Dermis microvascular lymphatic vessel endothelial cell (primary cell): ENCODE measurements at places on chromosomes 16 and 17. TPM values are rescaled to one million over a fixed set of nuclear protein-coding genes. Genes with fewer than 3 reads are reported as not detected.

ADAP2 gene
- total RNA-seq, result 0.38 and 0.77 TPM in 2 replicates

TSNAXIP1 gene
- total RNA-seq, result 0.26 and 0.51 TPM in 2 replicates

KRT20 gene
- total RNA-seq, result not detected in 2 replicates

RUNDC1 gene
- total RNA-seq, result 6.2 and 10.1 TPM in 2 replicates

KLHL10 gene
- total RNA-seq, result under 0.01 and 0.13 TPM in 2 replicates

C16orf74 gene
- 3.7 and 9.6 TPM in 2 replicates for total RNA-seq

CMTM2 gene
- not detected in 2 replicates for total RNA-seq

GGT6 gene
- total RNA-seq, result not detected in 2 replicates

CORO6 gene
- total RNA-seq, result 0.64 and 1.3 TPM in 2 replicates

CEP295NL gene
- total RNA-seq, result 0.64 and 2.3 TPM in 2 replicates

GALR2 gene
- under 0.01 TPM in 2 replicates for total RNA-seq

AANAT gene
- total RNA-seq, result not detected in 2 replicates

ZNF764 gene
- 3.1 and 4.3 TPM in 2 replicates for total RNA-seq

RUSF1 gene
- total RNA-seq, result 18.4 and 31.0 TPM in 2 replicates

CACNG3 gene
- total RNA-seq, result not detected in 2 replicates

KCNJ18 gene
- not detected in 2 replicates for total RNA-seq

MLKL gene
- 9.6 and 14.4 TPM in 2 replicates for total RNA-seq

KRT9 gene
- total RNA-seq, result not detected in 2 replicates

RCVRN gene
- total RNA-seq, result not detected in 2 replicates

KRTAP9-8 gene
- total RNA-seq, result not detected in 2 replicates

ACBD4 gene
- 3.4 and 4.1 TPM in 2 replicates for total RNA-seq

STXBP4 gene
- total RNA-seq, result 3.7 and 3.8 TPM in 2 replicates

EZH1 gene
- total RNA-seq, result 9.8 and 11.3 TPM in 2 replicates

ACSM2A gene
- total RNA-seq, result under 0.01 and 0.13 TPM in 2 replicates

ITGB4 gene
- total RNA-seq, result 16.9 and 37.6 TPM in 2 replicates

ZNF18 gene
- 6.4 and 7.2 TPM in 2 replicates for total RNA-seq

SMIM5 gene
- total RNA-seq, result under 0.01 TPM in 1 of 2 replicates, not detected in the other

NUBP1 gene
- total RNA-seq, result 26.2 and 32.6 TPM in 2 replicates

PDILT gene
- total RNA-seq, result not detected in 2 replicates

CALB2 gene
- not detected in 2 replicates for total RNA-seq

HYDIN gene
- total RNA-seq, result not detected in 2 replicates

NXPH3 gene
- total RNA-seq, result 0.90 and 3.2 TPM in 2 replicates

TEKT5 gene
- not detected in 2 replicates for total RNA-seq

CCL7 gene
- total RNA-seq, result 0.13 and 0.25 TPM in 2 replicates

NOTUM gene
- total RNA-seq, result under 0.01 TPM in 2 replicates

ZNF469 gene
- total RNA-seq, result 0.39 and 1.1 TPM in 2 replicates

OTOP2 gene
- total RNA-seq, result not detected in 2 replicates

KCNG4 gene
- not detected in 2 replicates for total RNA-seq

DNASE1L2 gene
- total RNA-seq, result 0.25 and 0.26 TPM in 2 replicates

NACA2 gene
- not detected in 2 replicates for total RNA-seq

SYNGR2 gene
- 25.2 and 45.1 TPM in 2 replicates for total RNA-seq

HES7 gene
- under 0.01 TPM in 1 of 2 replicates, not detected in the other for total RNA-seq

PLEKHH3 gene
- total RNA-seq, result 12.5 and 16.6 TPM in 2 replicates

PLD6 gene
- 0.90 and 1.4 TPM in 2 replicates for total RNA-seq

AURKB gene
- 15.4 and 30.7 TPM in 2 replicates for total RNA-seq

NOL3 gene
- total RNA-seq, result 5.8 and 6.8 TPM in 2 replicates

C16orf46 gene
- 0.26 and 0.51 TPM in 2 replicates for total RNA-seq
